ENCODE measurements at places on chromosomes 4 and X.
A peak's percentile ranks its signal among the peaks of the same experiment; 100 is the strongest.

GRCh38 chrX:85882601-85883000 is 164.8 kb downstream of the CHM start:
- DNase-seq: no peak

GRCh38 chr4:112645541-112646329 is 8.8 kb downstream of the LARP7 start:
- no peak for DNase-seq

GRCh38 chr4:6273661-6273990 is 4.0 kb downstream of the WFS1 start:
- DNase-seq: no peak

- no peak for DNase-seq
Measured at GRCh38 chrX:139932073-139932900, 566 bp downstream of the ATP11C start.

GRCh38 chr4:26864899-26865298 is 4.3 kb downstream of the STIM2 start:
- no peak for DNase-seq

DNA sequence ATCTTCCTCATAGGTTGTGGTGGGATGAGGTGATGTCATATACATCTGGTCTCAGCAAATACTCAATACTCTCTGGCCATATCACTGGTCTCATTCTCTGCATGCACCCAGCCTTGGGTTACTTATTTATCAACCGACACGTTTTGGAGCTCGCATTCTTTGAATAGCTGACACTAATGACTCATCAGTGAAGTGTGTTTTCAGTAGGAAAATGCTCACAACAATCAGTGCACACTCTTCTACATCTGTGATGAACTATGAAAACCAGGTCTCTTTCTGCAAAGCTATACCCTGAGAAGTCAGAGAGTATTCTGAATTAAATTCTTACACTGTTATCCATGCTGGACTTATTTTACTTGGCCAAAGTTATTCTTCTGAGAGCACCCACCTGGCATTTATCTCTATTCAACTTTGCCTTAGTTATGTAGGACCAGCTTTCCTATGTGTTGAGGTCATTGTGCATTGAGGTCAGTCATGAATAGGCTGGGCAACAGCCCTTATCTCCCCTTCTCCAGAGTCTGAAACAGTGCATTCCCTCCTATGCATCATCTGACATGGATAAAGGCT is 58.7 kb upstream of the DHX15 start:
- DNase-seq: no peak

- DNase-seq: no peak
Measured at GRCh38 chrX:81120258-81120935, 81.3 kb downstream of the HMGN5 start.

DNA sequence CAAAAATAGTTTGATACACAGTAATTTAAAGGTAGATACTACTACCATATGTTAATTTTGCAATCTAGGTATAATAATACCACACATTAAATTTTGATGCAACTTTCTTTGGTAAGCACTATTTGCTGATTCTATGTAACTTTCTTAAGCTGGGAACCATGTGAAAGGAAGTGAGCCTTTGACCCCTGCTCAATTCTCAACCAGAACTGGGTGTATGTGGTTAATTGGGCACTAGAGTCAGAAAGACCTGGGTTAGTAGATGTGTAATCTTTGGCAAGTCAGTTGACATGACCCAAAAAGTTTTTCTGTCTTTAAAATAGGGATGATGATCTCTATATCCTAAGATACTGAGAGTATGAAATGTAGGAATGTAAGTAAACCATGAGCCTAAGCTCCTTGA is 22.4 kb downstream of the TLR2 start:
- no peak for DNase-seq

DNA sequence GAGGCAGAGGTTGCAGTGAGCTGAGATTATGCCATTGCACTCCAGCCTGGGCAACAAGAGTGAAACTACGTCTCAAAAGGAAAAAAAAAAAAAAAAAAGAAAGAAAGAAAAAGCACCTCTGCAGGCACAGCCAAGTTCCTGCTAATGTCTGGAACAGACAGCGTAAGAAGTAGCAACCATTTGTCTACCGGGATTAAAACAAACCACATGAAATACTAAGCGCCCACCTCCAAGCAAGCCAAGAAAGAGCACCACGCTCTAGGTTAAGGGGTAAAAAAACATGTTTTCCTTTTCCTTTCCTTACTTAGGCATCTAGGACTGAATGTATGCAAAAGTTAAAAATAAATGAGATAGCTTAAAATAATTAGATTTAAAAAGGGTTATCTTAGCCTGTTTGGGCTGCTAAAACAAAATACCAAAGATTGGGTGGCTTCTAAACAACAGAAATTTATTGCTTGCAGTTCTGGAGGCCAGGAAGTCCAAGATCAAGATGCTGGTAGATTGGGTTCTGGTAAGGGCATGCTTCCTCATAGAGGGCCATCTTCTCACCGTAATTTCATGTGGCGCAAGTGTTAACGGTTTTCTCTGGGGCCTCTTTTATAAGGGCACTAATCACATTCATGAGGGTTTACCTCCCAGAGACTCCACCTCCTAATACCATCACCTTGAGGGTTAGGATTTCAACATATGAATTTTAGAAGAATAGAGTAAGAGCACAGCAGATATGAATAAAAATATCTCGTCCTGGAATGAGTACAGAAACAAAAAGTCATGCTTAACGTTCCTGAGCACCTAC is 12.3 kb downstream of the GPC4 start:
- no peak for DNase-seq

DNA sequence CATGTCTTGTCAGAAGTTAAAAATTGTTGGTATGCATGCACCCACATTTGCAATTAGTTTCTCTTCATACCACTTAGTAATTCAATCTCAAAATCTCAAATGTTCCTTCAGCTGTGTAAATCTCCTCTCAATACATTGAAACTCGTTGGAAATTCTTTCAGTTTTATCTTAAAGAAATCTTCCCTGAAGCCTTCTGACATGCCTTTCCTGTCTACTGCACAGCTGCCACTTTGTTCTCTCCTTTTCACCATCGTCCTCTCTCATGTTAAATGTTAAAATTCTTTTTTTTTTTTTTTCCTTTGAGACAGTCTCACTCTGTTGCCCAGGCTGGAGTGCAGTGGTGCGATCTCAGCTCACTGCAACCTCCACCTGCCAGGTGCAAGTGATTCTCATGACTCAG is 30.9 kb downstream of the MCUB start:
- DNase-seq: no peak

GRCh38 chr4:7466904-7467303 is 32.2 kb upstream of the PSAPL1 start:
- DNase-seq: no peak

GRCh38 chrX:104117759-104118158 is 5.4 kb downstream of the ZCCHC18 start:
- no peak for DNase-seq

- no peak for DNase-seq
Measured at GRCh38 chrX:13506574-13506973, 62.8 kb upstream of the EGFL6 start.

DNA sequence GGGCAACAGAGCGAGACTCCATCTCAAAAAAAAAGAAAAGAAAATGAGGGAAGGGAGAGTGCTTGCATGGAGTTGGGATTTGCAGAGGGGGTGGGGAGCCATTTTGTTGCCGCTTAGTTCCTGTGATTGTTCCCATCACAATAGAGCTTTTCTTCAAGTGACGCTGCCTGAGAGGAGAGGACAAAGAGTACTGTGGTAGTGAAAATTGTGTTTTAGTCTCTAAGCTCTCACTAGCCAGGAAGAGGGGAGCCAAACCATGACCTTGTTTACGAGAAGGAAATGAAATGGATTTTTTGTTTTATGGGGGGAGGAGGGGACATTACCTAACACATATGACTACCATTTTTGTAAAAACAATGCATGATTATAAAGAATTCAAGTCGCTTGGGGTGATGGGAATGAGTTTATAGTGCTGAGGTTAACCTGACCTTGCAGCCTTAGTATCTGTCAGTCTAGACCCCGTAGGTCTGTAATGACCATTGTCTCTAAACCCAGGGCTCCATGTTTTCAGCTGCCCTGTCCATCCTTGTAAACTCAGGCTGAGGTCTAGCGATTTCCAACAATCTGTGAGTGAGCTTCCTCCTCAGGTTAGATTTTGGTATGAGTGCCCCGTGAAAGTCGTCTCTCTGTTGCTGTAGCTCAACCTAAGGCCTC is 18.8 kb downstream of the SRD5A3 start:
- no peak for DNase-seq

GRCh38 chrX:66728818-66729271 is 90.0 kb upstream of the EDA2R start:
- peak; percentile 1 for DNase-seq

GRCh38 chr4:15233264-15233597 is 194.6 kb upstream of the C1QTNF7 start:
- no peak for DNase-seq

- no peak for DNase-seq
Measured at GRCh38 chrX:132388371-132388770, 100.5 kb downstream of the MBNL3 start.

DNA sequence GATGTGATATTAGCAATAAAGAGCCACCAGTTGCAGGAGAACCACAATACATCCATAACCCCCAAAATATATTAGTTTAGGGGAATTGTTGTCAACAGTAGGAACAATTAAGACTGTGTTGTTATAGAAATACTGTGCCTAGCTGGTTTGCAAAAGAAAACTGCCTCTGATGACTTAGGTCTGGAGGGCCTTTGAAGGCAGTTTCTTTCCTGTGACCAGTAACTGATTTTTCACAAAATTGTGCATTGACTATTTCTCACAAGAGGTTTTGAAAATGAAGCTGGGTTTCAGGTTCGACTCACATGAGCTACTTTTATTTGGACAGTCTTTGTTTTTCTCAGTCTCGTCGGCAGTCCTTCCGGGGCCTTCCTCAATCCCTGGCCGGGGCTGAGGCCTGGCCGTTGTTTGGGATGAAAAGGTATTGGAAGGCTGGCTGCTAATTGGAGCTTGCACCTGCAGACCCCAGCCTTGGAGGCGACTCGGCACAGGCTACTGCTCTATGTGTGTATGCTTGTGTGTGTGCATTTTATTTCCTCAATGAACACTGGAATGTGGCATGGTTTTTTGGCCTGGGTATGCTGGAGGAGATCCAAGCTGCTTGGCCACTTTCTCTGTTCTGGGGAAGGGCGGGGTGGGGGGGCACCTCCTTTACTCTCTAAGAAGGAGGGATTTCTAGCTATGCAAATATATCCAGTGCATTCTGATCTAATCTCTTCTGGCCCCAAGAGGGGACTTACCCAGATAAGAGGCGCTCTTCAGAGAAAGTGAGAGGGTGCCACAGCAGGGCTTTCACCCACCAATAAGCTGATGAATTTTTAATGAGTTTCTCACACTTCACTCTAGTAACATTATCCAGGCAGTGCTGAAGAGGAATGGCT is 49.5 kb upstream of the LNX1 start:
- DNase-seq: no peak

DNA sequence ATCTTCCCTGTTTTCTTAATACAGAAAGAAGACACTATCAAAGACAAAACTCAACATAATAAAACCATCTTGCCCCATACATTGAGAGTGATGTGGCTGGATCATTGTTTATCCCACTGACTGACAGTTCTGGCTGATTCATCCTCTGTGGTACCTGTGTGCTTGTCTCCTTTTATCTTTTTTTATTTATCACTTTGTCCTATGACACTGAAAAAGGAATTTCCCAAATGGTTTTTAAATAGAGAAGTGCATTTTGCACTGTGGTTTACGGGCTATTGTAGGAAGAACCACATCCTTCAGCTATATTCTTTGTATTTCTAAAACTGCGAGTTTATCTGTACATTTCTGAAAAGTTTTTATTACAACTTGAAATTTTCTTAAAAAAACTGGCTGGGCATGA is 15.0 kb downstream of the TTC29 start:
- DNase-seq: no peak

DNA sequence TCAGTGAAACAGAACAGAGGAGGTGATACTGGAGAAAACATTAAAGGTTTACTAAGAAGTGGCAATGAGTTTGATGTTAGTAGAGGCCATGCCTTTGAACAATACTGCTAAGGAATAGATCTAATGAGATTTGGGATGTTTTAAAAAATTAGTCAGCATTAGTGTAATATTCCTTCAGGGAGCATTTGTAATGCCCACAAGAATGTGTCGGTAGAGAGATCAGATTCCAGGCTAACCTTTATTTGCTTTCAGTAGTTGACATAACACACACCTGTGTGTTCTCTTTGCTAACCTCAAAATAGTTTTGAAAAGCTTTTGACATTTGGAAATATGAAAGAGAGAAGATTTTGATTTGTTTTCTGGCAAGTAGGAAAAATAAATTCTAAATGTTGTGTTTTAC is 328.8 kb downstream of the BMPR1B start:
- DNase-seq: no peak

DNA sequence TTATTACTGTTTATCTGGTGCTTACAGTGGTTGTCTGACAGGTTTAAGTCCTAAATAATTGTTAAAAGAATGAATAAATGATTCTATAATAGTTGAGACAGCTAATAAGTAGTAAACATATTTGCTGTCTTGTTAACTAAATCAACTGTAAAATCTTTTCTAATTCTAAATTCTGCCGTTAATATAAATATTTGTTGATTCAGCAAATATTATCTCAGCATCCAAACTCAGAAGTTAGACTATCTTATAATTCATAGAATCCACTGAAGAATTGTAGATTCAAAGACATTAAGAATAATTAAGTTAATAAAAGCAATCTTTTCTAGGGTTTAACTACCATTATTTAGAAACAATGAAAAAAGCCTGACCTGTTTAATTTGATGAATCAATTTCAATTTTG is 256.3 kb downstream of the BMPR1B start:
- DNase-seq: no peak

DNA sequence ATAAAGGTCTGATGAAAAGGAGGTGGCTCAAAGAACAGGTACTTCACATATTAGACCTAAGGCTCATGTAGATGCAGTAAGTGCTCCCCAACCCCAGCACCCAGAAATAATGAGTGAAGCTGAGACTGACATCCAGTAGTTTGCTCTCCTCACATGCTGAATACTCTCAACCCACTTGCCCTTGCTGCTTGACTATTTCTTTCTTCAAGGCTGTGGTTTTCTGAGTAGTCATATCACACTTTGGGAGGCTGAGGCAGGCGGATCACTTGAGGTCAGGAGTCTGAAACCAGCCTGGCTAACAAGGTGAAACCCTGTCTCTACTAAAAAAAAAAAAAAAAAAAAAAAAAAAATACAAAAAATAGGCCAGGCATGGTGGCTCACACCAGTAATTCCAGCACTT is 51.5 kb upstream of the PRPS1 start:
- DNase-seq: no peak

DNA sequence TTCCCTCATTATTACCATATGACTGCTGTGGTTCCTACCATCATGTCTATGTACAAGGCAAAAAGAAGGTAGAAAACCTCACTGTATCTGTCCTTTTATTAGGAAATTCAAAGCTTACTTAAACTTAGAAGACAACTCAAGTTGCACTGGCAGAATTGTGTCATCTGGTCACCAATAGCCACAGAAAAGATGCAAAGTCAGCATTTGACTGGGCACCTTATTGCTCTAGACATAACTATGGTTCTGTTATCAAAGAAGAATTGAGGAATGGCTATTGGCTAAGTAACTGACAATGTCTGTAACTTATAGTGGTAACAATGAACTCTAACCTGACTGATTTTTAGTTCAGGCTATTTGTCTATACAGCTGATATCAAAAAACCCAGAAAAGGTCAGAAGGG is 45.3 kb downstream of the MAP9 start:
- DNase-seq: no peak

Measured in bone marrow (tissue), 2 donors.